BJ (cell line): ENCODE measurements at places on chromosomes 2 and 18. TPM values are rescaled to one million over a fixed set of nuclear protein-coding genes. Genes with fewer than 3 reads are reported as not detected.

DNA sequence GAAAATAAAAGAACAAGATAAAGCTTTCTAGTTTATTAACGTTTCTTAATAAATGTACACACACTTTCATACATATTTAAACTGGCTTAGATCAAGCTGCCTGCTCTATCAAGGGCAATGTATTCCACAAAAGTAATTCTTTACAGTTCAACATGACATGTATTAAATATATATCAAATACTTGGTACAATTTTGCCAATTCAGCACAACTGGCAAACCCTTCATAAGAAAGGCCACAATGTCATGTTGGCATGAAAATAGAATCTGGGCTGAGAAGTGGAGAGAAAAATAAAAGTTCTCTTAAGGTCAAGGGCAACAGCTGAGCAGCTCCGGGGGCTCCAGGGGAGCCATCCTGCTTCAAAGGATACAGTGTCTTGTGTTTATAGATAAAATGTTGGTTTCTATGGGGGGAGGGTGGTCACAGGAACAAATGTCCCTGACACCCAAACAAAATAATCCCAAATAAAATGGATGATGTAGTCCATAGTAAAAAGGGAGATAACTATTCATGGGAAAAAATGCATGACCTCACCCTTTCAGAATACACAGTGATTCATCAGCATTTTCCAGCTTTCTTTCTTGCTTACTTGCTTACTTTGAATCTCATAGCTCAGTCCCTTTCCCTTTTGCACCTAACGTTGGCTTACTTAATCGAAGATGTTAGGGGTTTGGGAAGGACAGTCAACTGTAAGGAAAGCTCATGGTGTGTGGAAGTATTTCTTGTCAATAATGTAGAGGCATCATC is 494.9 kb downstream of the NYAP2 start:
- peak; percentile 53 for DNase-seq

DNA sequence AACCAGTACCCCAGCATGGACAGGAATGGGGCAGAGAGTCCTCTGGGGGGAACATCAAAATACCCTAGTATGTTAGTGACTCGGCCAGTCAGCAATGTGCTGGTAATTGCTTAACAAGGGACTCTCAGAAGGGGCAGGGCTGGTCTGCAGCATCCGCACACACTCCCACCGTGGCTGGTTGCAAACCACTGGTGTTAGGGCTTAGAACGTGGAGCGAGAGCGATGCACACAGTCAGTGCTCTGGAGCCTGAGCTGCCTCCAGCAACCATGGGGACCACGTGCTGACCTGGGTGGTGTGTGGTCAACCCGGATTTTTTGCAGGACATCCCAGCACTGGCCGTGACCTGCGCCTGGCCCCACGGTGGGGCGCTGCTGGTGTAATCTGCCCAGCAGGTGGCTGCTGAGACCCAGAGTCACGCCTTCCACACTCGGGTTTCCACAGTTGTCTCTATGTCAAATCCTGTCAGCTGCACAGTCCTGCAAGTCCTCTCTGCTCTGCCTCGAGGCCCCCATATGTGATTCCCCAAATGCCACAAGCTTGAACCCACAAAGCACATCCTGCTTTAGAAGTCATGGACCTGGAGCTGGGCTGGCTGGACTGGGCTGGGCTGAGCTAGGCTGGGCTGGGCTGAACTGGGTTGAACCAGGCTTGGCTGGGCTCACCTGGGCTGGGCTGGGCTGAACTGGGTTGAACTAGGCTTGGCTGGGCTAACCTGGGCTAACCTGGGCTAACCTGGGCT is 50.6 kb upstream of the GPC1 start:
- no peak for DNase-seq

DAPL1 gene
- polyA plus RNA-seq: not detected in 2 replicates

DNA sequence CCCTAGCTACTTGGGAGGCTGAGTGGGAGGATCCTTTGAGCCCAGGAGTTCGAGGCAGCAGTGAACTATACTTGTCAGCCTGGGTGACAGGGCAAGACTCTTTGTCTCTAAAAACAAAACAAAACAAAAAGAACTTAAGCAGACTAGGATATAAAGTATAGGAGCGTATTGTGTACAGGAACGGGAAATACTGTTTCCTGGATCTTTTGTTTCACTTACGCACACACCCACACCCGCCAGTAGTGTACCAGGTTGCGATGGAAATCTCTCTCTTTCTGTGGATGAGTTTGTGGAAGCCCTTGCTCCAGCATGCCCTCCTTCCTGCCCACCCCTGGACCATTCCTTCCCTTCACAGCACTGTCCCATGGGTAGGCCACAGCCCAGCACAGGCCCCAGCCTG is 136.3 kb downstream of the RPIA start:
- no peak for DNase-seq

DNA sequence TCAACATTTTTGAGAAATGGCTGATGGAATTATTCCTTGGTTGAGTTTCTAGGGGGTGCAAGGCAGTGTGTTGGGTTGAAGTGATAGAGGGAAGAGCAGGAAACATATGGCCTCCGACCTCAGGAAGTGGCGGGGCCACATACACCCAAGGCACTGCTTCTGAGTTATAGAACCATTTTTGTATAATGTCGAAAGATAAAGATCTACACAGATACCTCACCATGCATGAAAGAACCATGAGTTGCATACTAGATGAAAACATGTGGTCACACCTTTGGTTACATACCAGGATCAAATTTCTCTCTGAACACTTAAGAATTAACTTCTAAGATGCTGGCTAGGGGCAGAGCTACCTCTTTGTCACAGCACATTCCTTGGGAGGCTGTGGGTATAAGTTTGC is 23.2 kb downstream of the LAMA3 start:
- DNase-seq: no peak

GRCh38 chr2:60215386-60215901 is 338.0 kb downstream of the BCL11A start:
- no peak for DNase-seq

DNA sequence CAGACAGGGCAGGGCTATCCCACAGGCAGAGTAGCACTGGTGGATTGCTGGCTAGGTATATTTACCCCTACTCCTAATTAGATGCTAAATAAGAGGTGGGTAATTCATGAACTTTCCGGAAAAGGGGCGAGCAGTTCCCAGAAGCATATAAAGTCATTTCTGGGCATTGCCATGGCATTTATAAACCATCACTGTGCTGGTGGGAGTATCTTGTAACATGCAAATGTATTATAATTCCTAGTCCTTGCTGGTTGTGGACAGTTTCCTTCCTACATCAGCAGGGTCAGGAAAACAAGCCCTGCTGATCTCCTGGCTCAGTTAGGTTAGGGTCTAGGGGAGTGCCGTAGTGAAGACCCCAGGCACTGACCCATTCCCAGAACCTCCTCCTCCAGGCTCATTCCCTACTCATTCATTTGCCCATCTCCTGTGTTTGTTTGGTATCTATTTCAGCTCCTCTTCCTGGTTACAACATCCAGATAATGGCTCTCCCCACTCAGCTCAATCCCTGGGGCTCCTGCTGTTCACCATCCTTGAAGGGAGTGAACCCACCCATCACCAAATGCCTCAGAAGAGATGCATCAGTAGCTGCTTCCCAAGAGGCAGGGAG is 282.7 kb downstream of the SRBD1 start:
- DNase-seq: no peak

OST4 gene
- 755 and 887 TPM in 2 replicates for polyA plus RNA-seq

- DNase-seq: no peak
These were observed 20.0 kb downstream of the IL1RL2 start for GRCh38 chr2:102206666-102207341.

- no peak for DNase-seq
These were observed 182.7 kb downstream of the MC4R start for GRCh38 chr18:60189856-60190255.

DNA sequence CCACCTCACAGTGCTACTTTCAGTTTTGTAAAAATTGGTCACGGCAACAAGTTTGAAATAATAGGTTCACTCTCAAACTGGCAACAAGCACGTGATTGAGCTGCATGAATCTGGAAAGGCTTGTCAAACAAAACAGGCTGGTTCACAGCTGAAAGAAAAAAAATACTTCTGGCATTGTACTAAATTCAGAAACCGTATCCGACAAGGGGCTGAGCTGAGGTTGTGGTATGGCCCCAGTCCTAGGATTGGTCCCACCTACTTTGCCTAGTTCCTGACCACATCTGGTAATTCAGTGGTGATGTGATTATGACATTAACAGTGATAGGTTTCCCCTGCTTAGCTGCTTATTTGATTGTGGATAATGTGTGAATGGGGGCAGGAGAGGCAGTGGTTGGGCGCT is 326.5 kb upstream of the THUMPD2 start:
- DNase-seq: no peak

PCBP1 gene
- 59.2 and 87.4 TPM in 2 replicates for polyA plus RNA-seq

IL36RN gene
- polyA plus RNA-seq: not detected in 2 replicates

DNA sequence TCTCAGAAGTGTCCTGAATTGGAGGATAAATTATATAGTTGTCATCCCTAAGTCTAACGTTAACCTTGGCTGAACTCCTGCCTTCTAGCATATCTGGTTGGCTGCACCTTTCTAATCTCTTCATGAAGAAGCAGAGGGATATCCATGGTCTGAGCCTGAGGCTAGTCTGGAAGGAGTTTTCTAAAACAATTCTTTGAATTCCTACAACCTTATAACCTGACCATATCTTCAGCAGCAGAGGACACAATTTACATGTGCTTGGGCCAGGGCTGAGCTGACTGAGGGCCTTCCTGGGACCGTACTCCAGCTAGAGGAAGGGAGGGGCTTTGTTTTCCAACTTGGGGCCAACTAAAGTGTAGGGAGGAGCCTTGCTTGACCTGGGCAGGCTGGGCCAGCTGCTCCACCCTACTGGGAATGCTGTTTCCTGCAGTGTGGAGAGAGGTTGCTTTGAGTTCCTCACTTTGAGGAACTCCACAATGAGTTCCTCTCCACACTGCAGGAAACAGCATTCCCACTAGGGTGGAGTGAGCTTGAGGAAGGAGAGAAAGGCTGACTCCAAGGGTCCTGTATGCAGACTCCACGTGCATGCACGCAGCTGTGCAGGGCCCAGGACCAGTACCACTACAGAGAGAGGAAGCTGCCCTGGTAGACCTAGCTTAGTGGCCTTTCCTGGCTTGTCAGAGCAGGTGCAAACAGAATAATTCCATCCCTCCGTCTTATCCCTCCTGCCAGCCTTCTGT is 19.6 kb downstream of the CEP68 start:
- no peak for DNase-seq

SLC4A5 gene
- polyA plus RNA-seq: 0.07 and 0.16 TPM in 2 replicates

GRCh38 chr2:32627441-32627813 is 423 bp upstream of the TTC27 start:
- DNase-seq: no peak
